ENCODE measurements at places on chromosomes 5 and 9.

- no peak for DNase-seq
These were observed 153.7 kb upstream of the GRAMD2B start for GRCh38 chr5:126269511-126269910.

DNA sequence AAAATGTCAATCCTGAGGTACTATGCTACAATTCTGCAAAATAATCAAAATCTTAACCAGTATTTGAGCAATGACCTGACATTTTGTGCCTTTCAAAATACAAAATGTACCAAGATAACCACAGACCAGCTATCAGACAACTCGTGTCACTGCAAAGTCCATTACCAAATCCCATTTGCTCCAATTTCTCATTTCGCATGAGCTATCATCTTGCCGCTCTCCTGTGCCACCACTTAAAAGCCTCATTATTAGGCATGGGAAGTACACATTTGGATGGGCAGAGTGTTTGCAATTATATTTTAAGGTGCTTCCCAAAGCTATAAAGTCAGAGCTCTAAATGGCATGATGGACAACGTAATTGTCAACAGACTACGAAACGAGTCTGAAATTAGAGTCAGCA, 205.2 kb downstream of the AGTPBP1 start:
- DNase-seq, result no peak

DNA sequence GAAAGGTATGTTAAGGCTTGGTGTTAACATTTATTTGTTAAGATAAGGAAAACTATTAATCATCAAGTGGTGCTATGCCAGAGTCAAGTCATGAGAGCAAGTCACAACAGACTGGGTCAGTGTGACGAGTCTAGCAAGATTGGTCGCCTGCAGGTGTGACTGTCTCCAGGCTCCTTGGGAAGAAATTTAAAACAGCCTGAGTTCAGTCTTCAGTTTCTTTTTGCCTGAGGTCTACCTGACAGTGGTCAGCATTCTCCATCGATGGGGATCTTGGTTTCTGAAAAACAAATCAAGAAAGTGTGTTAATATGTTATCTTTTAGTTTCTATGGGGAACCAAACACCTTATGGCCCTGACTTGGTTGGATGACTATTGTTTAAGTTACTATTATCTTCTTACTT, 56.3 kb downstream of the CETN3 start:
- DNase-seq, result no peak

DNA sequence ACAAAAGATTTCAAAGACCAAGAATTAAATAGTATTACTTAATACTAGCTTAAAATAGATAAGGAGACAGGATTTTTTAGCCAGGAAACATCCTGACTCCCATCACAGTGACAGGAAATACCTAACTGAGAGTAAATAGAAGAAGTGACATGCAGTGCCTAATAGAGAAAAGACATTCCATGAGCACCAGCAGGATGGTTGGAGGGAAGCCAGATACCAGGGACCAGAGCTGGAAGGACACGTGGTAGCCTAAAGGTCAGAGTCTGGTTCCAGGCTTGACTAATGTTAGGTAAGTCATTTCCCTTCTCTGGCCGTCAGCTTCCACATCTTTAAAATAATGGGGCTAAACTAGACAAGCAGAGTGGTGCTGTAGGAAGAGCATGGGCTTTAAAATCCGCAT, 41.6 kb downstream of the CDK5RAP2 start:
- peak; percentile 25 for DNase-seq

GRCh38 chr9:70569070-70569772, 154.8 kb upstream of the KLF9 start:
- no peak for DNase-seq

DNA sequence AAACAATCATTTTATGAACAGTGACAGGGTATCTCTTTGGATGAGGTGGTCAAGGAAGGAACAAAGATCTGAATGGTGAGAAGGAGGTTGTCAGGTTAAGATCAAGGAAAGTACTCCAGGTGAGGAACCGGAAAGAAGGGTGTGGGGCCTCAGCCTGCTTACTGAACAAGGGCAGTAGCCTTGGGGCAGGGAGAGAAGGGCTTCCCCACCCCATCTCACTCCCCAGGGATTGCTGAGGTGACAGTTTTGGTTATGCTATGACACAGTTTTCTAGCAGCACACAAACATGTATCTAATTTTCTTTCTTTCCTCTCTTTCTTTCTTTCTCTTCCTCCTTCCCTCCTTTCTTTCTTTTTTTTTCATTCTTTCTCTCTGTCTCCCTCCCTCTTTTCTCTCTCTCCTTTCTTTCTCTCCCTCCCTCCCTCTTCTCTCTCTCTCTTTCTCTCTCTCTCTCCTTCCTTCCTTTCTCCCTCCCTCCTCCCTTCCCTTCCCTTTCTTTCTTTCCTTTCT, 4.1 kb upstream of the HDHD3 start:
- DNase-seq, result no peak

- no peak for DNase-seq
These were observed 2.6 kb downstream of the AP3S1 start for GRCh38 chr5:115844321-115844817.

DNA sequence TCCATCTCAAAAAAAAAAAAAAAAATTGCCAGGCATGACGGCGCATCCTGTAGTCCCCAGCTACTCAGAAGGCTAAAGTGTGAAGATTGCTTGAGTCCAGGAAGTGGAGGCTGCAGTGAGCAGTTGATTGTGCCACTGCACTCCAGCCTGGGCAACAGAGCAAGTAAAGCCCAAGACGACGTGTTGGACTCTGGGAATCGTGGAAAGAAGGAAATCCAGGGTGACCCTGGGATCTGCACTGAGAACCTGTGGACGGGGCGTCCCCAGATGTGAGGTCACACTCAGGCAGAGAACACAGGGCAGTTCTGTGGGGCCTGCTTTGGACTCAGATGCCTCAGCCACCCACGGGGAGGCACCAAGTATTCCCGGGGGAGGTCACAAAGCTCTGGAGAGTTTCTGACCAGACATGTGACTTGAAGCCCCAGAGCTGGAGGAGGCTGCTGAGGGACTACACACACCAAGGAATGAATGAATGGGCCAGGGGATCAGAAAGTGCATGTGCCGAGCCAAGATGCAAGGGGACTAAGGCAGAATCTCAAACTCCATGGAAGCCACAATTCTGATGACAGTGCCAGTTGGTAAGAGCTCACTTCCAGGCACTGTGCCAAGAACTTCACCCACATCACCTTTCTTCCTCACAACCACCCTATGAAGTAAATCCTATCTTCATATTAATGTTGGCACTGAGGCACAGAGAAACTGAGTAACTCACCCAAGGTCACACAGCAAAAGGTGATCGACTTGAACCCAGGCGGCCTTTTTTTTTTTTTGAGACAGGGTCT, 12.9 kb downstream of the DYNC2I2 start:
- no peak for DNase-seq

DNA sequence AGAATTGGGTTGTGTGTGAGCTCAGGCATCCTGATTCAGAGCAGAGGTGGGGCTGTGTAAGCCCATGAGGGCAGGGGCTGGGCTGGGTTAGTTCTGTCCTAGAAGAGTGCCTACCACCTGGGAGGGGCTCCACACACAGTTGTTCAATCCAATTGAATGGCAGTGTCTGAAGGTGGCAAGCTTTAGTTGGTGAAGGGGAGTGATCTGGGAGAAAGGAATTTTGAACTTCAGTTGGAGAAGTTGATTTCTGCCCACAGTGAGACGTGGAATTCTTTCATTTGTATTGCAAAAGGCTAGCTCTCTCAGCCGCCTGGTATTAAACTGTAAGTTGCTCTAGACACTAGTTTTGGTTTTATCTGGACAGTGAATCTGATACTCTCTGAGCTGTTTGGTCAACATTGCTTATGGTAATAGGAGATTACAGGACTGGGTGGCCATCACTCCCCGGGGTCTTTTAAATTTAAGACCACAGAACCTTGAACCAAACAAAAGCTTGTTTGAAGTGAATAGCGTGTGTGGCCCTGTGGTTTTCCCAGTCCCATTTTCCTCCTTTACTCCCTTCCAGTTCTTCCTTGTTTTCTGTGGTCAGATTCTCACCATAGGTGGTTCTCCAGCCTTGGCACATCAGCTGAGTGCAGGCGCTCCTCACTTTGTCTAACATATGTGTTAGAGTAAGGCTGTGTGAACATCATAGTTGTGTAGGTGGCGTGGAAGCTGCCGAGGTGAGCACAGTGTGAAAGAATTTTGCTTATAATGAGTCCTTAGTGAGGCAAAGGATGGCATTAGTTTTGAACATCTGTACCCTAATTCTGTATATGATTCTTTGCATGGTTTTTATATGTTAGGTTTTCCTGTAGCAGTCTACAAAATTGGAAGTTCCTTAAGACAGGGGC, 78.0 kb downstream of the ARHGAP26 start:
- DNase-seq, result no peak

- no peak for DNase-seq
These were observed 28.5 kb downstream of the KCNV2 start for GRCh38 chr9:2745560-2746380.

DNA sequence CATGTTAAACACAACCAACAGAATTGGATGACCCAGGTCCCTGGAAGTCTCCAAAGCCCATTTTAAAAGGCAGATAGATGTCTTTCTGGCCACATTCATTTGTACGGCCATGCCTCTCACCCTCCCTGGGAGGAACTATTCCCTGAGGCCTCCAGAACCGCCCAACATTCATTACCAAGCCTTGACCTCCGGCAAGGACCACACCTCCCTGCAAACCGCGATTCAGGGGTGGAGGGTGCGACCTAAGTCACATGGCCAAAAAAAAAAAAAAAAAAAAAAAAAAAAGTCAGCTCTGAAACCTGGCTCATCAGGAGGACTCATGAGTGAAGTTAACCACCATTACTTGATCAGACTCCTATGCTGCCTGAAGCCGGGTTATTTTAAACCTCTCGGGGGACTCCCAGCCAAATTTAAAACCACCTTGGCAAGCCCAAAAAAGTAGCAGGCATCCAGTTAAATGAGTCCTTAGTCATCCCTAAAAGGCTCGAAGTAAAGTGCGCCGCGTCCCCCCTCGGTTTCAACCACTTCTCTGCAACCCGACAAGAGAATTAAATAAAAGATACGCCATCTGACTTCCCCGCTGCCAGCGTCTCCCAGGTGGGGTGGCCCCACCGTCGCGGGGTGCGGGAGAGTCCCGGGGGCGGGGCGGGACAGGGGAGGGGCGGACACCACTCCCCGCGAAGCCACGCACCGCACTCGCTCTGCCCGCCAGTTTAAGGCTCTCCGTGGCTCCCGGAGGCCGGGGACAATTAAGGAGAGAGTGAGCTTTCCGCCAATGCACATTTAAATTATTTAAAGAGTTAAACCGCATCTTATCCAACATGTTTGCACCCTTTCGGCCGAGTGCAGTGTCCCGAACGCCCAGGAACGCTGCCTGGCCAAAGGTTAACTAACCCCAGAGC, 2.3 kb downstream of the KLF9 start:
- DNase-seq, result peak; percentile 75

DNA sequence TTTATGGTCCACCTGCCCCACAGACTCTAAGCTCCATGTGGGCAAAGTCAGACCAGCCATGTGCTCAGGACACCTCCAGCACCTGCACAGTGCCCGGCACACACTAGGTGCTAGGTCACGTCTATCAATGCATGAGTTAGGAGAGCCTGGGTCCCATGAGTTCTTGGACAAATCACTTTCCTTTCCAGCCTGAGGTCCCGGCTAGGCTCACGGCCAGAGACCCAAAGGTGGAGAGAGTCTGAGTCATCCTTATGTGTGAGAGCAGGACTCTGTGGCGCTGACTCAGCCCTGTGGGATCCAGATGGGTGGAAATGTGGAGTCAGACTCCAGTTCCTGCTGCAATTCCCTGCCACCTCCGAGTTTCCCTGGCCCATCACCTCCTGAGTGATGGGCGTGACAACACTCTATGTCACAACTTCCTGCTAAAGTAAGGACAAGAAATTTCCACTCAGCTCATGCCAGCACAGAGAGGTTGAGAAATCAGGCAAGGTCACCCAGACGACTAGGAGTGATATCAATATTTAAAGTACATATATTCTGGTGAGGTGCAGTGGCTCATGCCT, 2.5 kb upstream of the ST6GALNAC4 start:
- peak; percentile 98 for DNase-seq

DNA sequence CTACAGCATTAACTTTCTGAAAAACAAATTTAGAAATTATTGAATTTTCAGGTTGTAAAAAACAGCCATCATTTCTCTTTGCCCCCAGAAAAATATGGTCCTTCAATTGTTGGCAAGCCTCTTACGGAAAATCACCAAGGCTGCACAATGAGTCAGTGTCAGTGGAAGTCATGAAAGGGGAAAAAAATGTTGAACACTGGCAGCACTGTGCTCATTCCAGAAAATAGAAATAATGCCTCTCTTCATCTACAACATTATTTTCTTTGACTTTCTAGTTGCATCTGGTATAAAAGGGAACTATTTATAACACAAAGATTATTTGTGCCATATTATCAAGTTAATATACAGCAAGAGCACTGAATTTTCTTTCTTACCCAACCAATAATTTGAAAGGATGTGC, 26.7 kb upstream of the STK32A start:
- DNase-seq, result no peak

- DNase-seq, result no peak
These were observed 631 bp upstream of the RCL1 start for GRCh38 chr9:4792054-4792571.

DNA sequence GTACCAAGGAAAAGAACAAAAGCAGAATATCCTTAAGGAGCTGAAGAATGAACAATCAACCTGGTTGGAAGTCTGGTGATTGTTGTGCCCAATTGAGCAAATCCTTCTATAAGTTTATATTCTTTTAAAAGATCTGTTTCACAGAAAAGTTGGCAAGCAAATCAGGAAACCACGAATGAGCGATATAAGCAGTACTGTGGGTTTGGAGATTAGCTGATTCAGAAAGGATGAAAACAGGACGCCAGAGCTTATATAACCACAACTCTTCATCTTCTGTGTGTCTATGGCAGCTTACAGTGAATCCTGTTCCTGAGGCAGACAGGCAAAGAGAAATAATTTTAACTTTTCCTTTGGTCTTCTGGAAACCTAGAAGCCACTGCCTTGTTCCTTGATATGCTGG, 61.7 kb downstream of the SLC38A9 start:
- DNase-seq, result no peak

GRCh38 chr5:98938464-98938863, 9.7 kb upstream of the CHD1 start:
- peak; percentile 52 for DNase-seq

- no peak for DNase-seq
These were observed 214.1 kb downstream of the SMARCA2 start for GRCh38 chr9:2229109-2229721.

- DNase-seq, result no peak
These were observed 148.7 kb downstream of the CDK5RAP2 start for GRCh38 chr9:120431268-120431667.

GRCh38 chr9:73470766-73471165, 319.1 kb downstream of the ANXA1 start:
- DNase-seq, result no peak

GRCh38 chr5:141762790-141763368, 80.8 kb upstream of the ARAP3 start:
- no peak for DNase-seq

DNA sequence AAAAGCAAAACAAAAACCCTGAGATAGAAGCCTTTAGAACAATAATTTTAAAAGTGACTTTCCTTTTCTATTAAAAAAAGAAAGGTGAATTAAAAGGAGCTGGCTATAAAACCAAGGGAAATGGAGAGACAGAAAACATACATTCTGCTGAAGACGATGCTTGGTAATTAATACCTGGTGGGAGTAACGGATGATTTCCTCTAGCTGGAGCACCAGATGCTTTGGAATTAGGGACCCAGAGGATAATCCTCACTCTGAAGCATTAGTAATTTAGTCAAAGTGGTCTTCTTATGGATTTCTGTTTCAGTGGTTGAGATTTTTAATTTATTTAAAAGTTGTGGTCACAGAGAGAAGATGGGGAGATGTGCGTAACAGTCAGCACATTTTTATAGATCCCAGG, 982.5 kb downstream of the TLE4 start:
- DNase-seq, result no peak

- DNase-seq, result no peak
These were observed 159.7 kb downstream of the DAB2IP start for GRCh38 chr9:121811140-121811539.

GRCh38 chr5:78795757-78796156, 147.2 kb upstream of the LHFPL2 start:
- no peak for DNase-seq

All from brain microvascular endothelial cell (primary cell).